Thymus (tissue), 14 donors: ENCODE measurements at places on chromosomes 12 and 14. TPM values are rescaled to one million over a fixed set of nuclear protein-coding genes. Genes with fewer than 3 reads are reported as not detected.

- no peak for DNase-seq
Observed at GRCh38 chr12:132284827-132285741, 44.3 kb downstream of the GALNT9 start.

Gene SDR9C7
- 0.33 TPM for total RNA-seq

DNA sequence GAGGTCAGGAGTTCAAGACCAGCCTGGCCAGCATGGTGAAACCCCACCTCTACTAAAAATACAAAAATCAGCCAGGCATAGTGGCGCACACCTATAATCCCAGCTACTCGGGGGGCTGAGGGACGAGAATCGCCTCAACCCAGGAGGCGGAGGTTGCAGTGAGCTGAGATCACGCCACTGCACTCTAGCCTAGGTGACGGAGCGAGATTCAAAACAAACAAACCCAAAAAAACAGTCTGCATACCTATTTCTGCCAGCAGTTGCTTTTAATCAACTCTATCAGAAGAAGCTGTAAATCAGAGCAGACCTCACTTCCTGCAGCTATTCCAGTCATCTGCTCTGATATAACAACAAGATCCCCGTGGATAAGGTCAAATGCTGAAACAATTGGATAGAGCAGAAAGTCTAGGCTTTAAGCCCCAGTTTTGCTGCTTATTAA is 50.5 kb downstream of the LIMA1 start:
- no peak for DNase-seq

GRCh38 chr12:30450872-30451271 is 244.8 kb downstream of the IPO8 start:
- DNase-seq: no peak

DNA sequence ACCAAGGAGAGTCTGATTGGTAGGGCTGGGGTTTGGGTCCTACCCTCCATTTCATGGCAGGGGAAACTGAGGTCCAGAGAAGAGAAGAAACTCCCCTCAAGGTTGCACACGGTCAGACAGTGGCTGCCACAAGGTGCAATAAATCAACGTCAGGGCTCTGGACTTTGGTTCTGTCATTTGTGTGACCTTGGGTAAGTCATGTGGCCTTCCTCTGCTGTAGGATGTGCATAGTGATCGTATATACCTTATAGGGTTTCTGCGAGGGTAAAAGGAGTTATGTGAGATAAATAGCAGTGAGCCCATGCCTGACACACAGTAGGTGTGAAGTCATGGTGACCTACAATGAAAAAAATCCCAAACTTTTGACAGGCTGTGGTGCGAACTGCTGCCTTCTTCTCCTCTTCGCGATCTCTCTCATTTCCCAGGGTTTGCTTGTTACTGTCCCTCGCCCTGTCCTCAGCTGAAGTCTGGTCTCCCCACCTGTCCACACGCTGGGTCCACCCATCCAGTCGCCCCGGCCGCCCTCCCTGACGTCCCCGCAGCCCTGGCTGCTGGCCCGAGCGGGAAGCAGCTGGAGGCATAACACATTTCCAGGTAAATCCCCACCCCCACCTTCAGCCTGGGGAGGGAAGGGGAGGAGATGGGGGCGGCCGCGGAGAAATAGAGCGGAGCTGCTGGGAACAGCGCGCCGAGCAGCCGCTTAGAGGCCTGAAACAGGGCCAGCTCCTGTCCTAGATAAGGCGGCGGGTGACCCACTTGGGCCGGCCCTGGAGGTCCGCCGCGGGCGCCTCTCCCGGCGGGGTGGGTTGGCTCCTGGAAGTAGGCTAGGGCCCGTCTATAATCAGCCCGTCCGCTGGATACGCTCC is 1.8 kb upstream of the FAM222A start:
- DNase-seq: no peak

DNA sequence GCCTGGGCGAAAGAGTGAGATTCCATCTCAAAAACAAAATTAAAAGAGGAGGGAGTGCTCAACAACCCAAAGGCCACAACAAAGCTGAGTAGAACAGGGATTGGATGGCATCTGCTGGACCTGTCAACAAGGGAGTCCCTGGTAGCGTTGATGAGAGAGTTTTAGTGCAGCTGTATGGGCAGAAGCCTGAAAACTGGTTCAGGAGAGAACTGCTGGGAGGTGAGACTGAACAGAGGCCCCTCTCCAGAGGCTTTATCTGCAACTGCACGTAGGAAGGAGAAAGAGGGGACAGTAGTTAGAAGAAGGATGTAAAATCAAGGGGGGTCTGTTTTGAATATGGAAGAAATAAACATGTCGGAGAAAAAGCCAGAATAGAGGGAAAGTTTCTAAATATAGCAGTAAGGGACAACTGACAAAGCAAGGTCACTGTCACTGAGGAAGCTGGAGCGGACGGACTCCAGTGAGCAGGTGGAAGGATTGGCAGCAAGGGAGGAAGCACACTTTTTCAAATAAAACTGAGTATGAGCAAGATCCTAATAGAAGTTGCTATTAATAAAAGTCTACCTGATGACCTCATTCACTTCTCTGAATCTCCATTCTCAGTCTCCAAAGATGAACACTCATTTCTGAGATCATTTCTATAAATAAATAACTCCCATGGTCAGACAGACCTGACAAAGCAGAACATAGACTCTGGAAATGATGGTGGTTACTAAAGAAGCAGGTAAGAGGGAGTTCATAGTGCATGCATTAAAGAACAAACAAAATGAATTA is 11.8 kb upstream of the ATF1 start:
- no peak for DNase-seq

GRCh38 chr12:48388938-48389337 is 38.2 kb upstream of the ZNF641 start:
- DNase-seq: no peak

Gene IL22
- total RNA-seq: 0.38 TPM

Gene COX8C
- total RNA-seq: not detected

DNA sequence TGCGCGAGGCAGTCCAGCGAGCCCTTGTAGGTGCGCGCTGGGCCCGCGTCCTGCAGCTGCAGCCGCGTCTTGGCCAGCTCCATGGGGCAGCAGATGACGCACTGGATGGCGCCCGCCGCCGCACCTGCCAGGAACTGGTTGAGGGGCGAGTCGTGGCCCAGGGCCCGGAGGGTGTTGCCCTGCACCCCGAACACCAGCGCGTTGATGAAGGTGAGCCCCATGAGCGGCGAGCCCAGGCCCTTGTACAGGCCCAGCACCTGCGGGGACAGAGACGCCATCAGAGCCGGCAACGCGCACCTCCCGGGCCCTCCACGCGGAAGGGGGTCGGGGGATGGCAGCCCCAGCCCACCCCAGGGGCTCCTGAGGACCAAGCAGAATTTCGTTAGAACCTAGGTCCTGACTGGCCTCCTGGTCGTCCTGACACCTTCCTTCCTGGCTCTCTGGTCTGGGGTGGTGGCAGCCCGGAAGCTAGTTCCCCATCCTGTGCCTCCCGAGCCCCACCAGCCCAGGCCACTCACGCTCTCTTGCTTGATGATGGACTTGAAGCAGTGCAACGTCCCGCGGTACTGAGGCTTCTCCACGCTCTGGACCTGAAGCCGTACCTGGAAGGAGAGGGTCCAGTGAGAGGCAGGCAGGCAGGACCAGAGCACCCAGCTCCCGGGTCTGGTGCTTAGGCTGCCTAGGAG is 13.3 kb downstream of the SLC25A29 start:
- no peak for DNase-seq

DNA sequence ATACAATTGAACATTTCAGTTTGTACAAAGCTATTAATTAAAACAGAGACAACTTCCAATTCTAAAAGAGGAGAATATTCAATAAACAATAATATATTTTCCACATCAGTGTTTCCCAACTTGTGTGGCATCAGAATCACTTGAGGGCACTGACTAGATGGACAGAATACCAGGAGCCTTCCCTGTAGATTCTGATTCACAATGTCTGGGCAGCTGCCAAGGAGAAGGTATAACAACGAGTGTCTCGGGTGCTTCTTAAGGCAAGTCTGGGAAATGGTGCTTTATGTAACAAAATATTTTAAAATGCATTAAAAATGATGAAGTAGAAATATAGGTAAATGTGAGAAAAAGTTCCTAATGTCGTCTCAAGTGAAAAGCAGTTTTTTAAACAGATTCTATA is 26.2 kb downstream of the GALC start:
- no peak for DNase-seq

Gene PPP2R5E
- 10.4 TPM for total RNA-seq

Gene NOVA1
- 0.94 TPM for total RNA-seq

GRCh38 chr14:39991041-39991440 is 558.8 kb upstream of the FBXO33 start:
- no peak for DNase-seq

- DNase-seq: no peak
Observed at GRCh38 chr14:64220466-64220865, 73.7 kb downstream of the ESR2 start.

DNA sequence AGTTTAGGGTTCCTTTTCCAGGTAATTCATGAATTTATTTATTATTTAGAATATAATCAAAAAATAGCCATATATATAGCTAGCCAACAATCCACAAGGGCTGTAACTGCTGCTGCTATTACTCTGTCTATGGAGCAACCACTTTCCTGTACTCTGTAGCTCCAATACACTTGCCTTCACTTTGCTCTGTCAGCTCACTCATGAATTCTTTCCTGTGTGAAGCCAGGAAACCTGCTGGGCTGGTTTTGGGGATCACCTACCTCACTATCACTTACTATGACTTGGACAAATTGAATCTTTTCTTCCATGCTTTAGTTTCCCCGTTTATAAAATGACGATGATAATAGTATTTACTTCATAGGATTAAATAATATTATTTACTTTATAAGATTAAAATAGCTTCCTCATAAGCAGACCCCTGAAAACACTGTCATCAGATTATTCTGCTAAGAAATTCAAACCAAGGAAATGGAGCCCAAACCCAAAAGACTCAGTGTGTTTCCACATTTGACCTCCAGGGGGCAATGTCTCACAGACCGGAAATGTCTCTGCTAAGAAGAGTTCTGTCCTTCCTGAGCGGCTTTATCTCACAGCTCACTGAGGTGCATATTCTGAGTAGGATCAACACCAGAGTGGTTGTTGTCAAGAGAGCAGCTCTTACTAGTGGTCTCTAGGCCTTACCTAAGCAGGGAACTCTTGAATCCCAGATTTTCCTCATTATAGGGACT is 457.1 kb downstream of the DAD1 start:
- DNase-seq: no peak

GRCh38 chr12:46152456-46152855 is 116.4 kb downstream of the SLC38A1 start:
- DNase-seq: no peak

DNA sequence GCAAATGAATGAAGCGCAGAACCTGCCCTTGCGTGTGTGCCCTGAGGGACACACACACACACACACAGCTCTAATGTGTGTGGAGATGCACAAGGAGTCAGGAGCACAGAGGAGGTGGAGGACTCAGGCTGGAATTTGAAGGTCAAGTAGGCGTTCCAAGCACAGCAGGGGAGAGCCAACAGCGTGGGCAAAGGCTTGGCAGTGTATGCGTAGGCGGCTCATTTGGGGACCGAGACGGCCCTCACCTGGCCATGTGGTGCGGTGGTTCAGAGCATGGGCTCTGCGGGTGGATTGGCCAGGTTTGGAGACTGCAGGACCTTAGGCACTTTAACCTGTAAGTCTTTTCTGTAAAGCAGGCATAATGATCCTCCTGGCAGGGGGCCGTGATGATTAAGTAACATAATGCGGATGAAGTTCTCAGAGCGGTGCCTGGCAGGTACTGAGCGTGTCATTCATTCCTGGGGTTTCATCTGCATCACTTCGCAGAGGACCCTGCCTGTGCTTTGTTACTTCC is 69.5 kb upstream of the SLC24A4 start:
- DNase-seq: no peak

Gene GPRC5D
- not detected for total RNA-seq

Gene SLC6A12
- total RNA-seq: 0.14 TPM

GRCh38 chr14:88516861-88517357 is 37.9 kb downstream of the PTPN21 start:
- DNase-seq: no peak

DNA sequence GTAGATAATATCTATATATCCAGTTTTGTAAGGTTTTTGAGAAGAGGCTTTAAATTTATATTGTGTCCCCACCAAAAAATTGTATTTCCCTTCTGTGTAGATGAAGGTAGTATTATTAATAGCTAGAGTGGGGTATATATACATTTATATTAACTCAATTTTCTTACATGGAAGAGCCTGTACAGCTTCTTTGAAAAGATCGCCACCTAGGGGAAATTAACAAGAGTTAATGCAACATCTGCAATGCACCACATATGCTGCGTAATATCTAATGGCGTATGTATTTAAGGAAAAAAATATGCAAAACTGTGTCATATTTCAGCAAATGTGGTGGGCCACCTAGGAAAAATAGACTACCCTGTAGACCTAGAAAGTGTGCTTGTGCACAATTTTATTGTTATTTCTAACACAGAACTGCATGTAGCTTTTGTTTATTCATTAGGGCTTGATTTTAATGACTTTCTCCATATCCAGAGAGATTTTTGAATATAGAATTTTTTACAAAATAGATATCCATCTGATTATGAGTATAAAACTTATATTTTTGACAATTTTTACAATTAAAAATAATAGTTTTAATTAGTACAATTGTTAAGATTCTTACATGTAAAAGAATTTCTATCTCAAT is 14.0 kb downstream of the CCER1 start:
- DNase-seq: no peak

- DNase-seq: no peak
Observed at GRCh38 chr12:56632701-56633467, 2.8 kb upstream of the BAZ2A start.

GRCh38 chr12:120854804-120855203 is 49.4 kb downstream of the SPPL3 start:
- no peak for DNase-seq

DNA sequence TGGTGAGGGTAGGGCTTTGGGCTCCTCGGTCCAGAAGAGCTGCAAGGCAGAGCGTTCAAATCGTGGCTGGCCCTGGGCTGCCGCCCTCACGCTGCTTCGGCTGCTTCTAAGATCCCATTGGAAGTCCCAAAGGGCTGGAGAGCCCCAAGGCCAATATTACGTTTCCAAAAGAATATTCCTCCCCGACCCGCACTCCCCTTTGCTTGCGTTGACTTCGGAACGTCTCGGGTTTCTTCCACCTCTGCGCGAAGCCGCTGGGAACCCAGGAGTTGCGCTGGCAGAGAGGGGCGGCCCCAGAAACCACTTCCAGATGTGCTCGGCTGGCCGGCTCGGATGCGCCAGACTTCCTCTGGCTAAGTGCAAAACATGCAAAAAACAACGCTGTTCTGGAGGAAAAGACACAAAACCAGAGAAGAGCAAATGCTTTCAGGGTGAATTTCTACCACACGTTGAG is at the start of gene GLT8D2:
GLT8D2 (minus strand) TSS at position 285 of the 454 bp plus-strand sequence. CDS start 30,539 bp downstream, outside the sequence.
- DNase-seq: no peak

DNA sequence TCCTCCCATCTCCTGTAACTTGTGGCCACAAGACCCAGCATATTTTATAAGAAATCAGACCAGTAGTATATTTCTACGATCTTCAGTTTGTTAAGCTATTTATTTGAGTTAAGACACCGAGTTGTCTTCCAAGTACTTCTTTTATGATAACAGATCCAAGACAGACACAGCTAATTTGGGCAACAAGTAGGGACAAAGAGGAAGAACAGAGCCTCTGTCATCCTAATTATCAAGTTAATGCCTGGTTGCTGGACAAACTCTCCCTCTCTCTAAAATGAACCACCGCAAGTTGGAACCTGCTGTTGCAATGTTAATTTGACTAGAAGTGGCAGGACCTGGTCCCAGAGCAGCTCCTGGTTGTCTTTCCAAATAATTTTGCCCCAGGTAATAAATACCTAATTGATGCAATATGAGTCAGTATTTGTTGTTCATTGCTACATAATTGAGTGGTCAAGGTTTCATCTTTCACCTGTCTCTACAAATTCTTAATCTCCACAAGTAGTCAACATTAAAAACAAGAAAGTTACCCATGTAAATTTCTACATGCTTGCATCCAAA is 323.7 kb downstream of the PAWR start:
- no peak for DNase-seq

- DNase-seq: no peak
Observed at GRCh38 chr14:80200093-80200492, 11.2 kb downstream of the DIO2 start.

Gene WNT1
- not detected for total RNA-seq
